ENCODE measurements at places on chromosomes 3 and 15.

DNA sequence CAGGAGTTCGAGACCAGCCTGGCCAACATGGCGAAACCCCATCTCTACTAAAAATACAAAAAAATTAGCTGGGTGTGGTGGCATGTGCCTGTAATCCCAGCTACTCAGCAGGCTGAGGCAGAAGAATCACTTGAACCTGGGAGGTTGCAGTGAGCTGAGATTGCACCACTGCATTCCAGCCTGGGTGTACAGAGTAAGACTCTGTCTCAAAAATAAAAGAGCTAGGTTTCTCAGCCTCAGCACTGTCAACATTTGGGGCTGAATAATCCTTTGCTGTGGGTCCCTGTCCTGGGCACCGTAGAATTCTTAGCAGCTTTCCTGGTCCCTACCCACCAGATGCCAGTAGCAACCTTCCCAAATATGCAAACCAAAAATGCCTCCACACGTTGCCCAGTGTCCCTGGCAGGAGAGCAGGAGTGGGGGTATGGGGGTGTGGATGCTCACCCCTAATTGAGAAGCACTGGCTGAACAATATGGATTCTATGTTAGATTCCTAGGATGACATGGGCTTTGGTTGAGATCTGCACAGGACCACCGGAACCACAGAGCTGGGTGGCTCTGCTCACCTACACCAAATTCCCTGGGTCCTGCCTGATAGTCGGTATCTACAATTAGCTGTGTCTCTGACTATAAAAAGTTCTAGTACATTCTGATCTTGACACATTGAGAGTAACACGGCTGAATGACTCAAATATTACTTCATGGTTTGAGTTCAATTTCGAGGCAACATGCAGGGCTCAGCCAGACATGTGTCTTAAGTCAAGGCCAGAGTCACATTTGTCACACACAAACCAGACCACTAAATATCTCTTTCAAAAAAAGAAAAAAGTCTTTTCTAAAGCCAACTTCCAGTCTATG lies 577.0 kb upstream of the MDFIC2 start:
- DNase-seq = no peak

GRCh38 chr3:27596921-27597320 lies 112.7 kb upstream of the SLC4A7 start:
- DNase-seq = no peak

- DNase-seq = no peak
Measured at GRCh38 chr3:181718369-181718768, 6.6 kb downstream of the SOX2 start.

DNA sequence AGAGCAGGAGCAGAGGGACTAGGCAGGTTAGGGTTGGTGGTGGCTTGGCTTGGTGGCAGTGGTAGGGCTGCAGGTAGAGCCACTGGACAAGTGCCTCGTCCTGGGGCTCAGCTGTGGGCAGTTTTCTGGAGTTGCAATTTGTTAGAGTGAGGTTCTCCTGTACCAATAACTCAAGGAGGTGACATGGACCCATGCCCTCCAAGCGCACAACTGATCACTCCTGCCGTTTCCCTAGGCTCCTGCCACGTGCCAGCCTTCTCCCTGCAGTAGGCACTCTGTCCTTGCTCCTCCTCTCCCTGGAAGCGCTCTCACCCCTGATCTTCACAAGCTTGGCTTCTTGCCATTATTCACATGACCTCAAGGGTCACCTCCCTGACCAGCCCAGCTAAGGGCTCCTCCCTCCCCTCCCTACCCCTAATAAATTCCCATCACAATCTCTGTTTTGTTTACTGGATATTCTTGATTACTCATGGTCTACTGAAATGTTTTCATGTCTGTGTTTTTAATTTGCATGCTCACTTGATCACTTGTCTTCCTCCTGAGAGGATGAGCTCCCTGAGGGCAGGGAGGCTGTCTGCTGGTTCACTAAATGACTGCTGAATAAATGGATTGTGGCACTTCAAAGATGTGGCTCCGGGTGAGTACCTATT lies 3.3 kb downstream of the WNT7A start:
- no peak for DNase-seq

DNA sequence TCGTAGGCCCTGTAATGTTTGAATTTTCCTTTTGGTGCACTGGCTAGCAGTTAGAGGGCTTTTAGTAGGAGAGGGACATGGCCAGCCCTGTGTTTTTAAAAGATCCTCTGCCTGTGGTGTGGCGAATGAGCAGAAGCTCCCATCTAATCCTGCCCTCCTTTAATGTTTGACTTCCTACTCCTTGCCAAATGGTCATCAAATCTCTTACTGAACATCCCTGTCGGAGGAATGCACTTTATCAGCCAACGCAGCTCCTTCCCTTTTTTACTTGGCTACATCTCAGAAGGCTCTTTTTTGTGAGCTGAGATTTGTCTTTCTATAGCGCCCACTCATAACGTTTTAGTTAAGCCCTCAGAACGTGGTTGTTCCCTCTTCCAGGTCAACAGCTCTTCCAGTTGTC lies 44.8 kb downstream of the MAP2K5 start:
- no peak for DNase-seq

GRCh38 chr3:48428572-48429316 lies 1.1 kb downstream of the PLXNB1 start:
- DNase-seq = no peak

DNA sequence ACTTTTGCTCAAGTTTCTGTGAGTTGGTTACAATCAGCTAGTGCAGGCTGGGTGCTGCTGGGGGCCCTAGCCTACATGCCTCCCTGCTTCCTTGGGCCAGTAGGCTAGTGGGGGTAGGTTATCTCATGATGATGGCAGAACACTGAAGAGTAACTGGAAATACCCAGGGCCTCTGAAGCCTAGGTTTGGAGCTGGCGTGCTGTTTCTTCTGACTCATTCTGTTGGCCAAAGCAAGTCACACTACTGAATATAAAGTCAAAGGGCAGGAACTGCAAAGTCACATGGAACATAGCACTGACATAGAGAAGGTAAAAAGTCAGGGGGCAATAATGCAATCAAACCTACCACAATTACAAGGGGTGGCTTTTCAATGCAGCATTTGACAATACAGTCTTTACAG lies 34.5 kb downstream of the RASGRP1 start:
- no peak for DNase-seq

DNA sequence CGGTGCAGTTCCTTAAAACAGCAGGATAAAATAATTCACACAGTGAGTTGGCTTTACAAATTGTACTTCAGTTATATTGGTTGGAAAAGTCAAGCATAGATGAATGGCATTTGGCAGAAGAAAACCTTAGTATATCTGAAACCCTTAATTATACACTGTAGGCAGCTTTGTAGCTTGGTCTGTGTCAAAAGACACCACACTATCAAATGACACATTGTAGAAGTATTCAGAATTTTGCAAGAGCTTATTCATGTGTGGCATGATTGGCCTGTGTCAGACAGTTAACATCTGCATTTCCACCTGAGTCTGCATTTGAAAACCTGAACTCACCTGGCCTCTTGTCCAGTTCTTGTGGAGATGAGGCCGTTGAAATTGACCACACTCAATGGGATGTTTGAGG lies 13.8 kb downstream of the TMEM266 start:
- no peak for DNase-seq

DNA sequence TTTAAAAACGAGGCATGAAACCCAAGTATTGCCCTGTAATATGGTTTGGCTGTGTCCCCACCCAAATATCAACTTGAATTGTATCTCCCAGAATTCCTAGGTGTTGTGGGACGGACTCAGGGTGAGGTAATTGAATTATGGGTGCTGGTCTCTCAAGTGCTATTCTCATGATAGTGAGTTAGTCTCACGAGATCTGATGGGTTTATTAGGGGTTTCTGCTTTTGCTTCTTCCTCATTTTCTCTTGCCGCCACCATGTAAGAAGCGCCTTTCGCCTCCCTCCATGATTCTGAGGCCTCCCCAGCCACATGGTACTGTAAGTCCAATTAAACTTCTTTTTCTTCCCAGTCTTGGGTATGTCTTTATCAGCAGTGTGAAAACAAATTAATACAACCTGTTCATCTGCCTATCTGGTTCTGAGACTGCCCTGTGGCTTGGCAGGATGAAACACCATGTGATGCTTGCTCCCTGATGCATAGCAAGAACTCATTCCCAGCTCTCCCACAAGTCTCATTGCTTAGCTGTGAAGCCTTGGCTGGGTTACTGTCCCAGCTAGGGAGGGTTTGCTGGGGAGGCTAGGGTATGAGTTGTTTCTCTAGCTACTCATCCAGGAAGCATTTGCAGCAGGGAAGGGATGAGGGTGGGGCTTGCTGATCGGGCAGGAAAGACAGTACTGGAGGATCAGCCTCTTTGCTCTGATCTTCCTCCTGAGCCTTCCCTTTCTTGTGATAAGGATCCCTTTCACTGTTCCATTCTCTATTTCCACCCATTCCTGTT lies 3.7 kb upstream of the SQOR start:
- no peak for DNase-seq

DNA sequence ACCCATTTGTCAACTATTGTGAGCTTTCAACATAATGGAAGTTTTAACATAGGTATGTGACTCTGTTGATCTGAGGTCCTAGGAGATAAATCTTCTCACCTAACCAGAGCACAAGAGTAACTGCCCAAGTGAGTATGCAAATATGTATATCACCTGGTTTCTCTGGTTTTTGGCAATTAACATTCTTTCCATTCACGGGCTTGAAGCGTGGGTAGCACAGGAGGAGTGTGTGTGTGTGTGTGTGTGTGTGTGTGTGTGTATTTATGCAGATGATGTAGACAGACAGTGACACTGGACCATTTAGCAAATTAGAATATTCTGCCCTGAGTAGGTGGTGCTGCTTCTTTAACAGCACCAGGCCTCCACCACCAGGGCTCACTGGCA lies 15.0 kb downstream of the EPHB1 start:
- no peak for DNase-seq

GRCh38 chr3:182617500-182617899 lies 175.8 kb upstream of the ATP11B start:
- DNase-seq = no peak

Measured in stimulated activated CD4-positive, alpha-beta T cell treated with anti-CD3 and anti-CD28 coated beads, Interleukin-2, amount 100 ng/mL, for 48 hours (primary cell).